ENCODE measurements at places on chromosomes 7 and 10.

GRCh38 chr10:123995461-123996131, 97.8 kb downstream of the CHST15 start:
- DNase-seq, result peak; percentile 77

DNA sequence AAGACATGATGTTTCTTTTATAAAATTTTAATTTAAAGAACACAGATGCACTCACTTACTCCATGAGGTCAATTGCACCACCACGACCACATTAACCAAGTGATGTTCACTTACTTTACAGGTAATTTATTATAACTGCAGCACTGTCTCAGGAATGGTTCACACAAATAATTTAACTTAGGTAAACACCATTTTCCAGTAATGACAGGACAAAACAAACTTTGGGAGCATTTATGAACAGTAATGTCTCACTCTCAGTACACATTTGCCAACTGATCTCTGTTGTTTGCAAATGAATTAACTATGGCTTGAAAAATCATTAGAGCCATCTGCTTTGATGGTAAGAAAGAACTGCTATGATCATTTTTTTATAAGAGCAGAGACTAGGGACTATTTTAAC, 150.4 kb downstream of the ETV1 start:
- DNase-seq, result no peak

GRCh38 chr10:127424594-127425264, 124.4 kb upstream of the NPS start:
- DNase-seq, result no peak

DNA sequence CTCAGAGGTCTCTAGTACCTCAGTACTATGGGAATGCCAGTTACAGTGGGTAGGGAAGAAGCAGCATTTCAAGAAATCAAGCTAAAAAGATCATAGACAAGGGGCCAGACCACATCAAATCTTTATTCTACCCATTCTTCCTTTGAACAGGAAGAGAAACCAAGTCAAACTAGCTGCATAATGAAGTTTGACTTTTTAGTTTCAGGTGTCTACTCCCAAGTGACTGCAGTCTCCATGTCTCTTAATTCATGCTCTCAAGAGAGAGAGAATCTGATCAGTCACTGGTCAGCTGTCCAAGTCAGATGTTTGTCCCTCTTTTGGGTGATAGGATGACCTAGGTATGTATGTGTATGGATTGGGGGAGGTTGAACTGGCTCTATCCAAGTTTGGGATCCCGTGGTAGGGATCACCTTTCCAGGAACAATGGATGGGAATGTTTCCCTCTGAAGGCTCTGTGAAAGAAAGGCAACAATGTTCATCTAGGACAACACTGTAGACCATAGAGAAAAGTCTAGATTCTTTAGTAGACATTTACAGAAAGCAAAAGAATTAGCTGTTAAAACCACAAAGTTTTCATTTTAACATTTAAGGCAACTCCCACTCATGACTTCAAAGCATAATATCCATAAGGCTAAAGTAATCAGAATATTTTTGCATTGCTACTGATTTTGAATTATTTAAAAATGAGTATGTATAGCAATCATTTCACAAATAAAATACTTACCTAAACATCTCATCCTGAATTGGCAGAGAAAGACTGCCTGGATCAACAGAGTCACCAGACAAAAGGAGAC, 30.1 kb upstream of the PRTFDC1 start:
- no peak for DNase-seq

DNA sequence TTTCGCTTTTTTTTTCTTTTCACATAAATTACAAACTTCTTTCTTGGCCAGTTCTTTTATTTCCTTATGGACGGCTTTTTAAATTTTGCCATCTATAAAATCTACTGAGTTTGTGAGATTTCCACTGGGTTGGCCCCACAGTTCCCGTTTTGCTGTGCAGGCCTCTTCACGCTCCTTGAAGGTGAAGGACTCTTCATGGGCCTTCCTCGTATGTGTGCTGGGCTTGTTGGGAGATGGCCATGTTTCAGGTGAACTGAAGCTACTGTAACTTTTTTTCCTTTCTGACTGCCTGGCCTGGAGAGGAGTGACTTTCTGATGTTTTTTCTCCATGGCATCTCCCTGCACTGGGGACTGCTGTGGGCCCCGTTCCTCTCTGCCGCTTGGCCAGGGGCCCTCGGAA, 262.4 kb downstream of the COBL start:
- DNase-seq, result no peak

- DNase-seq, result no peak
Measured at GRCh38 chr10:44422570-44423101, 37.7 kb upstream of the CXCL12 start.

- DNase-seq, result no peak
Measured at GRCh38 chr10:131477457-131478121, 166.1 kb upstream of the TCERG1L start.

- DNase-seq, result no peak
Measured at GRCh38 chr10:50972591-50972990, 87.2 kb upstream of the A1CF start.

DNA sequence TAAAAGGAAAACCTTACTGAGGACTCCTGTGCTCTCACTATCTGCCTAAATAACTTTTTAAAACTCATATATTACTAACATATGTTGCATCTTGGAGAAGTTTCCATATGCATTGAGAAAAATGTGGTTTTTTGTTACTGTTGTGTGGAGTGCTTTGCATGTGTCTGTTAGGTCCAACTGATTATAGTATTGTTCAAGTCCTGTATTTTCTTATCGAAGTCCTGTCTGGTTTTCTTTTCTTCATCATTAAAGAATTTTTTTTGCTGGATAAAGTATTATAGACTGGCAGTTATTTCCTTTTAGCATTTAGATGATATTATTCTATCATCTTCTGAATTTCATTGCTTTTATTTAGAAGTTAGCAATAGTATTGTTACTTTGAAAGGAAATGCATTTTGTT, 59.5 kb upstream of the ACSM6 start:
- DNase-seq, result no peak
